ENCODE measurements at places on chromosomes 1 and 21. TPM values are rescaled to one million over a fixed set of nuclear protein-coding genes. Genes with fewer than 3 reads are reported as not detected.

The ANGPTL1 gene
- 23.4 TPM for total RNA-seq

DNA sequence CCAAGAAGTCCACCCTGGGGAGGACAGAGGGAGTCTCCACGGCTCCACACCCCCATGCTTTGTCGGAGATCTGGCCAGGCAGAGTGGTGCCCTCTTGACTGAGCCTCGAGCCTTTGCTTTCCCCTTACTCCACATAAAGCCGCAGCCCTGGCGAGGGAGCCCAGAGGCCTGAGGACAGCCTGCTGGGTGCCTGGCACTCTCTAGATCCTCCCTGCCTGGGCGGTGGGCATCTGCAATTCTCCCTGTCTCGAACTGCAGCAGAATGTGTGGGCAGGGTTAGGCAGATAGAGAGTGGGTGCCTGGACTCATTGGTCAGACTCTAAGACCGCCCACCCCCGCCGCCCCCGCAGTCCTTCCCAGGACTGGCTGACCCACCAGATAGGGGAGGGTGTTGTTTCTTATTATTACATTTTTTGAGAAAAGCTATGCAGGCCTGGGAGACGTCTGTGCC lies 13.9 kb downstream of the EPHX1 start:
- DNase-seq: no peak

DNA sequence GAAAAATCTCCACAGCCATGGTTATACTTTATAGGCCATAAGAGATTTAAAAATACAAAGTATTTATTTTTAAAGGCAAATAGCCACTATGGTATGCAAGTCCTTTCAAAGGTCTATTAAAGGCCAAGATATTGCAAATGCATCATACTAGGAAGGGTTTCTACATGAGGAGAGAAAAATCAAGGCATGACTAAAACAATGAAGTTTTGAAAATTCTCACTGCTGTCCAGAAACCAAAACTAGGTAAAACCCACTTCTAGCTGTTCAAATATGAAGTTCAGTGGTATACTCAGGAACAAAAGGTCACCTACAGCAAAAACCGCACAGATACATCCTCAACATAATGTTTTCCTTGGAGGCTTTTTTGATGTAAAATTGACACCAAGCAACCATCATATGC lies 75.0 kb downstream of the EPS15 start:
- no peak for DNase-seq

DNA sequence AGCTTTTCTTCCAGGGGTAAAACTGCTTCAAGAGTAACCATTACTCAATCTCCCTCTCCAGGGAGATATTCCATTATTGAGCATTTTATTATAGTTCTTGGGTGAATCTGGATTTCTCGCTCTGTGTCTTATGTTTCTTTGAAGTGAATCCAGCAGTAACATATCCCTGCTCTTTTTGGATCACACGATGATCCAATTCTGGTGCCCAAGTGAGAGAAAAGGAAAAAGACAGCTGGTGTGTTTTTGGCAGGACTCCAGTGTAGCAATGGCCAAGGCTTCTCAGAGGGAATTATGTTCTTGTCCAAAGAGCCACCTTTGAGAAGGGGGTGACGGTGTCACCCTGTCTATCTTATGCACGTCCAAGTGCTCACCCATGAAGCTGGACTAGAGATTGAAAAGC lies 140.3 kb upstream of the ERRFI1 start:
- no peak for DNase-seq
